NCI-H1436 treated with DMSO at 0.1 percent for 48 hours (cell line): ENCODE measurements at places on chromosomes 3 and 15.

- DNase-seq: no peak
These were observed 756 bp upstream of the RASGRF1 start for GRCh38 chr15:79091204-79091867.

- DNase-seq: no peak
These were observed 7.4 kb downstream of the SLC35A5 start for GRCh38 chr3:112569265-112569664.

DNA sequence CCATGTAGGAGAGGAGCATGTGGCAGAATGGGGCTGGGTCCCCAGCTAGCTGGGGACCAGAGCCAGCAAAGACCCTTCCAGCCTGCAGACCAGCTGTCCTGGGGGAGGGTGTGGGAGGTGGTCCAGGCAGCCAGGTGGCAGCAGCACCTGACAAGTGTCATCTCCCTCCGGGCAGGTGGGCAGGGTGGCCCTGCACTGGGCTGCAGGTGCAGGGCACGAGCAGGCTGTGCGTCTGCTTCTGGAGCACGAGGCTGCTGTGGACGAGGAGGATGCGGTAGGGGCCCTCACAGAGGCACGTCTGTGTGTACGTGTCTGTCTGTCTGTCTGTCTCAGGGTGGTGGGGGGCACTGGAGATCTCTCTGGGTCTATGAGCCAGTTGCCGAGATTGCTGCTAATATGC, 5.5 kb downstream of the ANKDD1A start:
- DNase-seq: no peak

DNA sequence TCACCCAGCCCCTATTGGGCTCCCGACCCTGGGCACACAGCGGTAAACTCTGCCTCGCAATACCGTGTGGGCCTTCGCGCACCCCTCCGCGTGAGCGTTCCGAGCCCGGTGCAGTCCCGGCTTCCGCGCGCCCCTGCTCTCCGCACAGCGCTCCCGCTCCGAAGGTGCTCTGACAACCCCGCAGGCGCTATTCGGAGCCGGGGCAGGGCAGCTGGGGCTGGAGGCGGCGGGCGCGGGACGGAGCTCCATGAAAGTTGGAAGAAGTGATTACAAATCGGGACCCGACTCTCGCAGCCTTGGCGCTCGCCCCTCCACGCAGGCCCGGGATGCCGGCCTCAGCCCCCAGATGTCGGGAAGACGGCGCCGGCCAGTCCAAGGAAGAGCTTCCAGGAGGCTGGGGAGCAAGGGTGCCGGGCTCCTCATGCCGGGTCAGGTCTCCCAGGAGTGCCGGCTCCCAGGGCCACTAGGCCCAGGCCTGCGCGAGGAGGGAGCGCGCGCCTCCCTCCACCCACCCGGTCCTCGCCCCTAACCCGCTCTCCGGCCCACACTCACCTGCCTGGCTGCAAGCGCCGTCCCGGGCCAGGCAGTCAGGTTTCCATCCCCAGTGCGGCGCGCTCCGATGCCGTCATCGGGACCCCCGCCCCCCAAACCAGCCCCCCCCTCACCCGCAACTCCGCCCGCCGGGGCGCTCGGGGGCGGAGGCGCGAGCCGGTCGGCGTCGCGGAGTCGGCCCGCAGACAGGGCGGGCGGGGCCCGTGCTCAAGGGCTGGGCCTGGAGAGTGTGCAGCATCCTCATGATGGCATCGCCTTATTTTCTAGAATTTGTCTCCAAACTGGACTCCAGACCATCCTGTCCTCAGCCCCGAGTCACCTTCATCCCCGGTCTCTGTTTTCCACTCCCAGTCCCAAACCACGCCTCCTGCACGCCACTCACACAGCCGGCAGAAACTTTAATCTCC, at the start of gene KIF7:
Gene KIF7 (minus strand): TSS at position 621 of the 959 bp plus-strand sequence. CDS start 2,537 bp downstream, outside the sequence.
- no peak for DNase-seq

GRCh38 chr15:81882504-81882903, 163.3 kb downstream of the MEX3B start:
- no peak for DNase-seq

GRCh38 chr3:100697172-100697571, 12.1 kb upstream of the TFG start:
- DNase-seq: no peak

- no peak for DNase-seq
These were observed 12.7 kb downstream of the PRC1 start for GRCh38 chr15:90981681-90982080.

DNA sequence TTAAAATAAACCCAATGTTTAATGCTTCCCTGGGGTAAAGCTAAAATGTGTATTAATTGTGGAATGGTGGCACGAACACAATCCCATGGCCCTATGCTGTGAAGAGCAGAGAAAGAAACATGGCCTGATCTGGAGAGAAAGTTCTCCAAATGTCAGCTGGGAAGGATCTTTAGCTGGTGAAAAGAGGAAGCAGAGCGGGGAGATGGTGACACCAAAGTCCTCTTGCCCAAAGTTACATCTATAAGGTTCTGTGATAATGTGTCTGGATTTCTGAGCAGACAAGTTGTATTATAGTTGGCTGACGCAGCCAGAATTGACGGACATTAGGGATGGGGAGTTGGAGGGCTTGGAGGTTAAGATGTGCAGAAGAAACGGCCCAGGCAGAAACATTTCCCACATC, 196.2 kb downstream of the CHST2 start:
- no peak for DNase-seq

DNA sequence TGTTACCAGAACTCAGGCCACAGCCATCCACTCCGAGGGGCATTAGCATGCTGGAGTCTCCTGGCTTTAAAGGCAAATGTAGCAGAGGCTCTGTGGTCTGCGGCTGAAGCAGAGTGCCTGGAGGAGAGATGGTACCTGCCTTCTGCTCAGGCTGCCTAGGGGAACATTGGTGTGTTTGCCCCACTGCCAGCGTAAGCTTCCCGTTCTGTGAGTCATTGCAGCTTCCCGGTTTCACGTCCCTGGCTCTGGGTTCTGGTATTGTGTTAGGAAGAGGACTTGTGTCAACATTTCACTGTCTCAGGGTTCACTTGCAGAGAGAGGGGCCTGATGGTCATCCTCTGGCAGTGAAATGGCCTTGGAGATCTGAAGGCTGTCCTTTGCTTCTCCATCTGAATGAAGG, 1.8 kb downstream of the GASK1A start:
- DNase-seq: no peak

- DNase-seq: peak; percentile 27
These were observed at the start of gene MEGF11 for GRCh38 chr15:66253418-66254088. TSS of gene MEGF11 (minus strand) at chr15:66253750. CDS start at chr15:66128403, 125,347 bp downstream.

DNA sequence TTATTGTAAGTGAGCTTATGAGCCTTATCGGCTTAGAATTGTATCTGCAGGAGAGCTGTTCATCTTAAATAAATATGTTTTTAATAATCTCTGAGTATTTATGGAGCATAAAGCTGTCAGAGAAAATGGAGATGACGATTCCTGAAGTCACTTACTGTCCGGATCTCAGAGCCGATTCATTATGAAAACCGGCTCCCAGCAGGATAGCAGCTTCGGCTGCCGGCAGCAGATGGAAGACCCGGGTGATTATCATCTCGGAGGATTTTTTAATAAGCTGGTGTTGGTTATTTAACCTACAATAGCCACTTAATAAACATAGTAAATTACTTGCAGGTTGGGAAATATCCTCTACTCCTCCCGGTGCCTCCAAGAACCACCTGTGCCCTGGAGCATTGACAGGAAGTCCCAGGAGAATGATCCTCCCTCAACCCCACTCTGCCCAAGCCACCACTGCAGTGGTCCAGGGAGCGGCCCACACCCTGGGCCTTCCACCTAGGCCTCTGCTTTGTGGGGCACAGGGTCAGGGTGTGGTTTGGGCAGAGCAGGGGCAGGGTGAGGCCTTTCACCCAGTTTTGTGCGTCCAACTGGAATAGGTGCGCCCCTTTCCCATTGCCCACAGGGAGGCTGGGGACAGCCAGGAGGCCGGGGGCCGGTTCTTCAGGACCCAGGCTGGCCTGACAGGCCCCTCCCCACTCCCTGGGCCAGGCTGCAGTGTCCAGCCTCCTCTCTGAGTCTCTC, 42.2 kb upstream of the PRR23E start:
- DNase-seq: no peak

DNA sequence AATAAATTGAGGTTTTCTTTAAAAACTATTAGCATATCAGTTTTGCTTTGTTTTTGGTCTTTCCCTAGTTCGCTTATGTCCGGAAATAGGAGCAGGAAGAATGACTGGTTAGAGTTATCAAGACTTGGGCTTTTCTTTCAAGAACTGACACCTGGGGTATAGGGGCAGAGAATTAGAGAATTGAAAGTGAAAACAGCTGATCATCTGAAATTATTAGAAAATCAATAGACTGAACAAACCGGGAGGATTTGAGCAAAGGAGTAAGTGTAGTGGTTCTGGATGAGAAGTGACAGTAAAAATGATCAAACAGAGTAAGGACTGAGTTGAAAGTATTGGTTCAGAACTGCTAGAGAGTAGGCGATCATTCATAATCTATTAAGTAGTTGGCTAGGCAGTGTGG, 6.0 kb downstream of the MINDY2 start:
- no peak for DNase-seq

DNA sequence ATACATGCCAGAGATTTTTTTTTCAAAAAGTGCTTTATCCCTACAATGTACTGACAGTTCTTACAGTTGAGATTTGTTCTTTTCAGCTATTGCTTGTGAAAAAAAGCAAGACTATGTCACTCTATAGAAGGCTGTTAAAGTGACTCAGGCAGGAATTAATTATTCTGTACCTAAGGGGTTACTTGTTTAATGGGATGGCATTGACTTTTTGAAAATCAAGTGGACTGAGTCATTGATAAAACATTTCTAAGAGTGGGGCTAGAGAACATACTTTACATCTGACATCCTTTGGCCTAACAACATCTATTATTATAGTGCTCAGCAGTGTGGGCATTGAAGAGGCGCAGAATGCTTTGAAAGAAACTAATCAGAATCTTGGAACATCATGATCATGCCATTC, 34.3 kb downstream of the INTS14 start:
- DNase-seq: no peak
